ENCODE measurements at places on chromosomes 5 and 9. TPM values are rescaled to one million over a fixed set of nuclear protein-coding genes. Genes with fewer than 3 reads are reported as not detected.

SERF1A gene
- 21.2 TPM for total RNA-seq

DNA sequence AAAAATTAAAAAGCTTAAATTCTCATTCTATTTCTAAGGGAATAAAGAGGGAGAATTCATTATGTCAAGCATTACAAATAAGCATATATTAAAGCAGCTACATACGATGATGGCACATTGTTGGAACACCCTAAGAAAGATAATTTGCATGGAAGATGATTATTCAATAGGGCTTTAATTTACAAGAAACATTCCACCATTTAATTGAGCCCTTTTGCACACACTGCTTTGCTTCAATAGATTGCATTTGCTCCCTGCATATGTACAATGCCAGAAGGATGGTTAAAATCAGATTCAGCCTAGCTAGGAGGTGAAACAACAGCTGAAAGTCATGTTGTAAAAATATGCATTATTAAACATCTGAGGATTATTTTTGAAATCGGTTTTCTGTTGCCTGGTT, 21.8 kb downstream of the KIAA1958 start:
- no peak for DNase-seq

SPINK6 gene
- total RNA-seq = not detected

TRIO gene
- 197 TPM for total RNA-seq

DNA sequence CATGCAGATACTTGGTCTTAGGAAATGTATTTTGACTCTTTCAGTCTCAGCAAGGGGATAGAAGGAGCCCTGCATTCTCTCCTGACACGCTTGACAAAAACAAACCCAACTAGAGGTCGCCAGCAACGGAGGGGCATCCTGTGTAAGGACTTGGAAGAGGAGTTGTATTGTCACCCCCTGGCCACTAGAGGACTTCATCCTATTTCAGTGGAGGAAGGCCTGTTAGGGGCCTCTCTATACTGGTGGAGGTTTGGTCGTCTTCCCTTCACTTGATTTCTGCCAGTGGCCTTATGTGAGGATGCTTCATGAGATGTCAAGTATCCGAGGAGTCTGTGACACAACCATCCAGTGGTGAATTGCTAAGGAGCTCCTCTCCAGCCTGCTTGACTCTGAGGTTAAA, 122.8 kb upstream of the STC2 start:
- no peak for DNase-seq

GRCh38 chr5:11803436-11803835, 100.8 kb downstream of the CTNND2 start:
- DNase-seq = no peak

All from prostate gland (tissue), 2 donors.